NCI-H2107 (cell line): ENCODE measurements at places on chromosomes 2 and 18.

- DNase-seq = no peak
Measured at GRCh38 chr2:42030200-42030759, 17.5 kb upstream of the PKDCC start.

DNA sequence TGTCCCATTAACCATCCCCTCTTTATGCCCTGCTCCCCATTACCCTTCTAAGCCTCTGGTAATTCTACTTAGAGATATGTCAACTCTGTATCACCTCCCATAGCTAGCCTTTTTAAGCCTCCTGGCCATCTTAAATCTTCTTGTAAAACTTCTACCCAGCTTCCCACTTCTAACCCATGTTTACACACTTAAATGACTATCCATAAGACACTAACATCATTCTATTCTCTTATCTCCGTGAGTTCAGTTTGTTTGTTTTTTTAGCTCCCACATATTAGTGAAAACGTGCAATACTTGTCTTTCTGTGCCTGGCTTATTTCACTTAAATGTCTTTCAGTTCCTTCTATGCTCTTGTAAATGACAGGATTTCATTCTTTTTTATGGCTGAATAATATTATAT, 42.4 kb downstream of the RAB3GAP1 start:
- DNase-seq = no peak

DNA sequence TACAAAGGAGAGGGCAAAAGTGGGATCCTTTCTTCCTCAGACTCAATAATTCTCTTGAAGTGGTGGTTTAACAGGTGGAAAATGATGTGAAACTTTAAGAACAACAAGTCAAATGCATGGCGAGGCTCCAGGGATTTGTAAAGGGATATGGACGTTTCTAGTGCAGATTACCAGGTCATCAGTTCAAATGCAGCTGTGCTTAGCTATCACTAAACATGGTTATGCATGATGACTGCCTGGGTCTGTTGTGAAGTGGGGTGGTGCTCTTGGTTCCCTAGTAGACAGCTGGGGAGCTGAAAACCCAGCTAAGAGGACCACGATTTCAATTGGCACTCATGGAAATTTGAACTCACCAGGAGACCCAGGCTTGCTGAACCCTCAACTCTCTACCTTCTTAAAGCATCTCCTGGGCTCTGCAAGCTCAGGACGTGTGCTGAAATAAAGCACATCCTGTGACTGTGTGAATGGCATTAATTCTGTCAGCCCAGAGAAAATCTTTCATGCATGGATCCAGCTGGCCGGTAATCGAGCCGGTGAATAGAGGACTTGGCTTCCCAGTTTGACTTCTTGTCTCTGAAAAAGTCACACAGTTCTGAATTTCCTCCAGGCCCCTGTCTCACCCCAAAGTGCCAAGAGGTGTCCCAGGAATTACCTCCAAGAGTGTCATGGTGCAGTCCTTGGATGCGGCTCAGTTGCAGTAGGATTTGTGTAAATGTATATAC, 146.1 kb downstream of the MTX2 start:
- no peak for DNase-seq

DNA sequence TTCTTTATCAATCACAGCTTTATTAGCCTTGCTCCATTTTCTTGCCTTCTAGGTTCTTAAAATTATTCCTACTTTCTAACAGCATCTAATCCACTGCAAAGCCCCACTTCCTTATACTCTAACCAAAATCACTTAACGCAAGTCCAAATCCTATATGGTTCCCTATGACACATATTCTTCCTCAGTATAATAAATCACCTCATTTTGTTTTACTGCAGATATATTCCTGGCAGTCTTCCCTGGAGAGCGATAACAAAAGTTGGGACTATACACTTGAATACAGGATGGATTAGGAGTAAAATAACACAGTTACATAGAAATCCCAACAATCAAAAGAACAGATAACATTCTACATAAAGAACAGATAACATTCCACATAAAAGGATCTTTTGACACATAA, 144.8 kb downstream of the ATAD2B start:
- no peak for DNase-seq

DNA sequence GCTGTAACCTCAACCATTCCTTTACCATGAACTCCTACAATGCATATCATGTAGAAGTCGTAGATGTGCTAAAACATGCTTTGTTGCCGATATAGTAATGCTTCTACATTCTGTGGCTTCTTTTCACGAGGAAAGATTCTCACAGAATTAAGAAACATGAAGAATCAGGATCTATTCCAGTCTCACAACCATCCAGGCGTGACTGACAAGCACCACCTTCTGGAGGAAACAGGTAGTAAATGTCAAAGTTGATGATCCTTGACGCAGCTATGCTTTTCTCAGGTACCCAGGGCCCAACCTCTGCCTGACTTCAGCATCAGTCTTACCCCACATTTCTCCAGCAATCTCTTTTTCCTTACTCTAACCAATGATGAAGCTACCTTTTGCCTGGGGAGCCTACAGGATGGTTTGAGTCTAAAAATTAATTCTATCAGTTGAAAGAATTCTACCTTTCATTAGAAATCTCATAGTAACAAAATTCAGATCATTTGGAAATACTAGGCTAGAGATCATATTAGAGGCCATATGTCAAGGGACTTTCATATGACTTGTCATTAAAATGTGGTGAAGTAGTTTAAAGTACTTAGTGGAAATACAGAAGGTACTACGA, 123.3 kb upstream of the RND3 start:
- DNase-seq = no peak

GRCh38 chr2:134152045-134153010, 101.5 kb upstream of the MGAT5 start:
- no peak for DNase-seq

GRCh38 chr18:23617412-23618014, 31.2 kb upstream of the NPC1 start:
- no peak for DNase-seq

- DNase-seq = no peak
Measured at GRCh38 chr2:185934232-185934631, 195.6 kb downstream of the FSIP2 start.

DNA sequence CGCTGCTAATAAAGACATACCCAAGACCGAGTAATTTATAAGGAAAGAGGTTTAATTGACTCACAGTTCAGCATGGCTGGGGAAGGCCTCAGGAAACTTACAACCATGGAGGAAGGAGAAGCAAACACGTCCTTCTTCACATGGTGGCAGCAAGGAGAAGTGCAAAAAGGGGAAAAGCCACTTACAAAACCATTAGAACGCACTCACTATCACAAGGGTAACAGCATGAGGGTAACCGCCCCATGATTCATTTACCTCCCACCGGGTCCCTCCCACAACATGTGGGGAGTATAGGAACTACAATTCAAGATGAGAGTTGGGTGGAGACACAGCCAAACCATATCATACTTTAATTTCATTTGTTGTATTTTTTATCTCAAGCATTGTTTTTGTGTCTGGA, 67.5 kb downstream of the ATP9B start:
- DNase-seq = no peak

DNA sequence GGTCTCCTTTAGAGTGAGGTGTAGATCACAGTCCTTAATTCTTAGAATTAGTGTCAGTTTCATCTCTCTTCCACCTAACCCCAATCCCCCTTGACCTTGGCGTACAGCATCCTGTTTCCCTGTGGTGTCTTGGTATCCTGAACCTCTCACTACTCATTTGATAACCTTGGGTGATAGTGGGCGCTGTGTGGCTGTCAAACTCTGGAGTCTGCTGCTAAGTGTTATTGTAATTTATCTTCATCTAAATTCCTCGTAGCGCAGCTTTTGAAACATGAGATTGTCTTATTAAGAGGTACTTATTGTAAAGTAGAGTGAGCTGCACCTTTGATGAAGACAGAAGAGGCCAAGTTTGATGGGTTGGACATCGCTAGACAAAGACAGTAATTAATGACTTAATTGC, 222.6 kb upstream of the SPRED2 start:
- DNase-seq = no peak

DNA sequence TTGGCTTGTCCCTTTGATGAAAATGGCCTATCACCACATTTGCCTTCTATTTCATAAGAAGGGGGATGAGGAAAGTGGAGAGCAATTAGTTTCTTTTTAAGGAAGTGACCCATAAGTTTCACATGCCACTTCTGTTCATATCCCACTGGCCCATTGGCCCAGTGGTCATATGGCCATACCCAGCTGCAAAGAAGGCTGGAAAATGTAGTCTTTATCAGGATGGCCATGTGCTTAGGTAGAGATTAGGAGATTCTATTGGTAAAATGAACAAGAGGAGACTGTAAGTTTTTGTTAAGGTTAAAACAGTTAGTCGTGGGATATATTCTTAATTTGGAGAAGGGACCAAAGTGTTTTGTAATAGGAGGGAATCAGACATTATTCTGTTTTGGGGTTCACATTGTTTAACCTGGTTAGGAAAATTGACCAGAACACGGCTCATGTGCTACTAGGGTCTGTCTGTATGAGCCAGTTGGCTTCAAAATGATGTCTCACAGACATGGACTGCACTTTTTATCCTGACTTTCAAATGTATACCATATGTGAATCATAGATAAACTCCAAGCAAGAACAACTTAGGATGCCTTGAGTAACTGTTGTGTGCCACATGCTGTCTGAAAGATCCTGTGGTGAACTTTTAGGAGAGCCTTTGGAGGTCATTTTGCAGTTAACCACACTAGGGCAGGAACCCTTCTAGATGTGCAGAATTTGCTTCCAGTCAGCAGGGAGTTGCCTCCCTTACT, 17.3 kb downstream of the PLCL1 start:
- DNase-seq = no peak

DNA sequence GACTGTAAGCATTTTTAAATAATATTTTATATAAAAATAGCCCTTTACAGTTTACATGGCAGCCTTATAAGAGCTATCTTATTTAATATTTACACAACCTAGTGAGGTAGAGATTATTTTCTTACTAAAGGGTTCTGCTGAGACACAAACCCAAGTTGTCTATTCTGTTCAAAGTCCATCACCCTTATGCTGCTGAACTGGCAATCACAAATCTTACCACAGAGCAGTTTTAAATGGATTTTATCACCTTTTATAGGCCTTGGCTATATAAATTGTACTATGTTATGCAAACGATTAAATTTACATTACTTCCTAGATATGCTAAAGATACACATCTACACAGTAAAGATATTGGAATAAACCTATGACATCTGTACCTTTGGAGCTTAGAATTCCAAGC, 40.7 kb downstream of the RBM45 start:
- no peak for DNase-seq

DNA sequence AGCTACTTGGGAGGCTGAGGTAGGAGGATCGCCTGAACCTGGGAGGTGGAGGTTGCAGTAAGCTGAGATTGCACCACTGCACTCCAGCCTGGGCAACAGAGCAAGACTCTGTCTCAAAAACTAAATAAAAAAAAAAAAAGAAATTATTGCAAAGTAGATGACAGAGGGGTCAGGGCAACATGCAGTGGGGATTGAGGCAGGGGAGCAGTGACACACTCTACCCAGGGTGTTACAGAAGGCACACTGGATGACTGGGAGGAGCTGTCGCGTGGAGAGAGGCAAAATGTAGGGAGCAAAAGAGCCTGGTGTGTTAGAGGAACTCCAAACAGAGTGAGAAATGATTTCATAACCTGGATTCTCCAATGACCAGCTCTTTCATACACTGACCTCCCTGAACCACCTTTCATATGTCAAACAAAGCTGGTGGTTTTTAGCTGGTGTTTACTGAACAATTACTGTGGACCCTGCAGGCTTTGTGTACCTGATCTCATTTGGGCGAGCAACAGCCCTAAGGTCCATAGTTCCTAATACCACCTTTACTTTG, 22.1 kb downstream of the FBXO41 start:
- DNase-seq = no peak
